ENCODE measurements at places on chromosomes 16 and 17. TPM values are rescaled to one million over a fixed set of nuclear protein-coding genes. Genes with fewer than 3 reads are reported as not detected.

Gene VAT1L
- not detected for total RNA-seq

Gene MYO18A
- total RNA-seq, result 19.9 TPM

Gene NPIPB2
- 2.6 TPM for total RNA-seq

Gene FAM20A
- total RNA-seq, result not detected

Gene SPNS3
- total RNA-seq, result 0.03 TPM

Gene TNFRSF13B
- total RNA-seq, result not detected

Gene LCAT
- total RNA-seq, result 11.5 TPM

Gene SHISA6
- not detected for total RNA-seq

Gene NTN1
- total RNA-seq, result 0.57 TPM

Gene ZNF652
- 9.7 TPM for total RNA-seq

Gene UTS2R
- total RNA-seq, result not detected

Gene CHP2
- total RNA-seq, result not detected

Gene SRP68
- 79.1 TPM for total RNA-seq

Gene CALB2
- total RNA-seq, result 5.1 TPM

Gene LRRC37A
- total RNA-seq, result 1.0 TPM

Gene CDH13
- total RNA-seq, result 0.01 TPM

Gene CRK
- 88.8 TPM for total RNA-seq

Gene FOXL1
- 2.0 TPM for total RNA-seq

Gene CNTNAP1
- 4.5 TPM for total RNA-seq

Gene SDK2
- 1.7 TPM for total RNA-seq

Gene CYGB
- 1.7 TPM for total RNA-seq

Gene COX6A2
- not detected for total RNA-seq

Gene MT4
- total RNA-seq, result not detected

Gene ACSM2B
- total RNA-seq, result not detected

Gene NETO2
- total RNA-seq, result 72.4 TPM

Gene CCDC40
- 8.0 TPM for total RNA-seq

All from A549 treated with AZD2906 at 1 μM for 4 hours (cell line).